RKO (cell line): ENCODE measurements at places on chromosomes 4 and X.

GRCh38 chr4:6781561-6781960, 966 bp upstream of the KIAA0232 start:
- DNase-seq, result no peak

- no peak for DNase-seq
Measured at GRCh38 chr4:154560419-154560801, 2.4 kb upstream of the FGB start.

DNA sequence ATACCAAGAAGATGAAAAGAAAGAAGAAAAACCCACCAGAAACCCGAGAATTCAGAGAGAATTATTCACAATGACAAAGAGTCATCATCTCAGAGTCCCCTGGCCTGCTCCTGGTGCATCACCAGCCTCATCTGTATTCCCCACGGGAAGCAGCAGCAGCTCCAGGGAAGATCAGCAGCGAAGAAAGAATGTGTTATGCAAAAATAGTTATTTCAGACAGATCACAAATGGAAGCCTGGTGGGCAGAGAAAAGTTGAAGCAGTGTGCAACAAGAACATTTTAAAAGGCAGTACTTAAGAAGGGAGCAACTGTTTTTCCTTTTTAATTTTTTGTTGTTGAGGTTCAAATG, 189.2 kb downstream of the PPP3CA start:
- no peak for DNase-seq

DNA sequence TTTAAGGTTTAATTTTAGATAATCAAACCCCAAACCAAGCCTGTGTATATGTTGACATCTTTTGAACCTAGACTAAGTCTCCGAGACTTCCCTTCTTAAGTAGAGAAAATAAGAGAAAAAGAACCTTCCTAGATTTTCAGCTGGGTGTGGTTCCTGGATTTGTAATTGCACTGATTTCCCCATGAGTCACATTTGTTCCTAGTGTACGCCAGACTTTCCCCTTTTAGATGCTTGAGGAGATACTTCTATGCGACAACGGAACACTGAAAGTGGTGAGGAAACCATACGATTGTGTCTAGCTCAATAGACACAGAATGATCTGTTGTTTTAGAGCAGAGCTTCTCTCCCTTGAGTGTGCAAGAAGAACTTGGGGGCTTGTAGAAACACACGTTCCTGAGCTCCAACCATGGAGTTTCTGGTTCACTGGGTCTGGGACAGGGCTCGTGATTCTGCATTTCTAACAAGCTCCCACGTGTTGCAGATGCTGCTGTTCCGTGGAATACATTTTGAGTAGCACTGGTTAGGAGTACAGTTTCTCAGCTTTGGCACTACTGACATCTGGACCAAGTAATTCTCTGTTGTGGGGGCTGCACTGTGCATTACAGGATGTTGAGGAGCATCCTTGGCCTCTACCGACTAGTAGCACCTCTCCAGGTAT, 87.1 kb downstream of the AMELX start:
- DNase-seq, result no peak

DNA sequence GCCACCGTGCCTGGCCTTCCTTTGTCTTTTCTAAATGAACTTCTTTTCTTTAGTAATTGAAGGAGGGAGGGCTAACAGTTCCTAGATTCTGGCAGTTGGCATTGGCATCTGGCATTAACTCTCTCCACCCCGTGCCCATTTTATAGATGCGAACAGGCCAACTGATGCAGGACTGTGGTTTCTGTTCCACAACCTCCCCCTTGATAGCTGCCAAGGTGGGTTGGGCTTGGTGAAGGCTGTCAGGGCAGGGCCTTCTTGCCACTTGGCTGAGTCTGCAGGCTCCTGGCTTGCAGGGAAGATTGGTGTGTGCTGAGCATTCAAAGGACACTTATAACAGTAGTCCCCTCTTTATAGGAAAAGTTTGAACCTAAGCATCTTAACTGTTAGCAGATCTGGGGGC, 4.3 kb downstream of the SOWAHD start:
- DNase-seq, result no peak

GRCh38 chrX:75149654-75150053, 6.4 kb downstream of the ABCB7 start:
- DNase-seq, result no peak

DNA sequence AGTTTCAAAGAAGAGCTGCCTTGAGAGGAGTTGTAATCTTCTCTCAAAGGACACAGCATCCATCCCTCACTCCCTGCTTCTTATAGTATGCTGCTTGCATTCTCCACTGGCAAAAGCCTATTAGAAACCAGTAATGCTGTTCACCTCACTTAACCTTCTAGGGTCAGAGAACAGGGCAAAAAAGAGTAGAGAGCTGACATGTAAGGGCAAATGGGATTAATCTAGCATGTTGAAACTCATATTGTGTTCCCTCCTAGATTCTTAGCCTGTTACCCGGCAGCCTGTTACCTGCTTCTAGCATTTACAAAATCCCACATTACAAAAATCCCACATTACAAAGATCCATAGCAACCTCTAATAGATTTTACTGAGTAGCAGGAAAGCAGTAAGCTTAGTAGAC, 244.7 kb downstream of the SLC7A11 start:
- no peak for DNase-seq

GRCh38 chrX:153573984-153574383, 25.0 kb downstream of the CCNQ start:
- DNase-seq, result no peak

DNA sequence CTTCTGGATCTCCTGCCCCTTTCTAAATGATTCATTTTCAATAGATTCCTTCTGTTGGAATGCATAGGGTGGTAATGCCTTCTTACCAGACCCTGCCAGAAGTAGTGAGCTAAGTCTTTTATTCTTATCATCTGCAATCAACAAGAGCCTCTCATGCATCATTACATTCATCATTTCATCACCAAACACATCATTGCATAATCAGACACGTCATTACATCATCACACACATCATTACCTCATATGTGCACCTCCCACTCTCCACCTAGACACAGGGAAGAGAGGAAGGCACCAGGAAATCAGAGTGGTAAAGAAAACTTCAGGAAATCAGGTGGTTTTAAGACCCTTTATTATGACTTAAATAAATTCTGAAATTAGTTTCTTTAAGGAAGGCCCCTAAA, 45.0 kb downstream of the VCX2 start:
- DNase-seq, result no peak
